ENCODE measurements at places on chromosomes 6 and 20.

DNA sequence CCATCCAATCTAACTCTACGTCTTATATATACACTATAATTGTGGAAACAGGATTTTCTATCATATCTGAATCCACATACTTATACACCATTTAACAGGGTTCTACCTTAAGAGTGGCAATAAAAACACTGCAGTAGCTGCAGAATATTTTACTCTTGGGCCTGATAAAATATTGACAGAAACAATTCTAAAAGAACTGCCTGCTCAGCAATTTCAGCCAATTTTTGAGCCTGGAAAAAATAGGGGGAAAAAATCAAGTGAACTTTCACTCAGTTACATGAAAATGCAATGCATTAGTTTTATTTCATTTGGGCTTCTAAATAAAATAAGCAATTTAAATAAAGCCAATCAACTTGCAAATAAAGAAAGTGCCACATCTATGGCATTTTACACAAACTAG lies 246.5 kb upstream of the RUNX2 start:
- DNase-seq, result no peak

- DNase-seq, result no peak
These were observed 8.2 kb upstream of the KCNB1 start for GRCh38 chr20:49490689-49491088.

- DNase-seq, result no peak
These were observed 6.6 kb upstream of the GUCA1B start for GRCh38 chr6:42201382-42201781.

DNA sequence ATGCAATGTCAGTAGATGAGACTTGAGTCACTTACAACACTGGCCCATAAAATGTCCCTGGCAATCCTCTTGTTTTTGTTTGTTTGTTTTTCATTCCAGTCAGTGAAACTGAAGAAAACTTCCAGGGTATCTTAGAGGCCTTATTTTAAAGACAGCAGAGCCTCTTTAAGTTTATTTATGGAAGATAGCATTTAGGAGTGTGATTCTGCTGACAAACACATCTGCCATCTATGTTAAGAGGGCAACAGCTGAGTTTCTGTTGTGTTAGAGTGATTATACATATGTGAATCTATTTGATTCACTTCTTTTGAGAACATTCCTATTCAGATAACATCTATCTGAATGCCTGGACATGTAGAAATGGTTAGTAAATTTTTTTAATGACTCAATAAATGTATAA lies 812.6 kb downstream of the TENT5A start:
- DNase-seq, result no peak

Measured in activated CD4-positive, alpha-beta T cell treated with anti-CD3 and anti-CD28 coated beads, Interleukin-2, amount 50 U/mL, for 4 hours (primary cell).